ENCODE measurements at places on chromosomes 1 and 21.

GRCh38 chr1:76492752-76493430 lies 374.4 kb upstream of the ST6GALNAC5 start:
- DNase-seq = no peak

DNA sequence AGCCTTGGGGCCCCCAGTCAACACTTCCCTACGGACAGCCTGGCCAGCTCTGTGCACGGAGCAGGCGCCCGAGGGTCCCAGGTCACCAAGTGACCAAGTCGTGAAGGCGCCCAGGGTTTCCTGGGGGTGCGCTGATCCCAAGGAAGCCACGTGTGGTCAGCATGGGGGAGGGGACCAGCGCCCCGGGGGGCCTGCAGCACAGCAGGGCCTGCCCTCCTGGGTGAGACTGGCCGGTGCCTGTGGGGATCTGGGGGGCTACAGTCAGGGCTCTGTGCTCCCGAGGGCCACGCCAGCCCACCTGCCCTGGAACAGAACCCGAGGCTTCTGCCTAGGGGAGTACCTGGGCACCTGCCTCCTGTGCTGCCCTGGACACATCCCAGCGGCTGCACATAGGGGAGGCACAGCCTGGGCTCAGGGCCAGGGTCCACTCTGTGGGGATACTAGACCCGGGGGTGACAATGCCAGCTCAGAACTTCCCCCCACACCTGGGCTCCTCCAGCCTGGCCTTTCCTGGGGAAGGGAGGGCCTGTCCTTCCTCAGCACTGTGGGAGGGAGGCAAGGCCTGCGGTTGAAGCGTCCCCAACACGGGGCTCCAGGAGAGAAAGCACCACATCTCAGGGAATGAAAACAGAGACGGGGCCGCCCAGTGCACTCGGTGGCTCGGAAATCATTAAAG lies 6.2 kb upstream of the POFUT2 start:
- no peak for DNase-seq

DNA sequence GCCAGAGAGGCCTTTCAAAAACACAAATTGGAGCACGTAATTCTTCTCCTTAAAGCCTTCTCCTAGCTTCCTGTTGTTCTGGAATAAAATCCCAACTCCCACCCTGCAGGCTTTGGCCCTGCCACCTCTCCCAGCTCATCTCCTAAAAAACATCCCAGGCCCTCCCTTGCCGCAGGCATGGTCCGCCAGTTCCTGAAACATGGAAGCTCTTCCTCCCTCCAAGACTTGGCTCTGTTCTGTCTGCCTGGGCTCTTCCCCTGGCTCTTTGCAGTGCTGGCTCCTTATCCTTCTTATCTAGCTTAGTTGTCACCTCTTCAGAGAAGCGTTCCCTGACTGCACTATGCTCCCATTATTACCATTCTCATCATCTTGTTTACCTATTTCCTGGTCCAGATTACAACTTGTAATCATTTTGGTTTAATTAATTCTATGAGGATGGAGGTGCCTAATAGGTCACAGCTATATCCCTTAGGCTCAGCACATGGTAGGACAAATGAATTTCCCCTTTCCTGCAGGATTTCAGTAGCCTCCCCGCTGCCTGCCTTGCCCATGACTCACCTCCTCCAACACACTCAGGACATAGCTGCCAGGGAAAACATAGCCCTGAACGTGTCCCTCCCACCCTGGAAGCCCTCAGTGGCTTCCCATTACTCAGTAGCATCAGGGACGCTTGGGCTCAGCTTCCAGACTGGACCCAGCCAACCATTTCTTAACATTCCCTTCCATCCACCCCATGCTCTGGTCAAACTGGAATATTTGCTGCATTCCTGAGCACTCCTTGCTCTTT lies 15.7 kb upstream of the IGSF21 start:
- DNase-seq = peak; percentile 68

GRCh38 chr1:169644297-169644696 lies 14.4 kb upstream of the SELP start:
- DNase-seq = no peak

DNA sequence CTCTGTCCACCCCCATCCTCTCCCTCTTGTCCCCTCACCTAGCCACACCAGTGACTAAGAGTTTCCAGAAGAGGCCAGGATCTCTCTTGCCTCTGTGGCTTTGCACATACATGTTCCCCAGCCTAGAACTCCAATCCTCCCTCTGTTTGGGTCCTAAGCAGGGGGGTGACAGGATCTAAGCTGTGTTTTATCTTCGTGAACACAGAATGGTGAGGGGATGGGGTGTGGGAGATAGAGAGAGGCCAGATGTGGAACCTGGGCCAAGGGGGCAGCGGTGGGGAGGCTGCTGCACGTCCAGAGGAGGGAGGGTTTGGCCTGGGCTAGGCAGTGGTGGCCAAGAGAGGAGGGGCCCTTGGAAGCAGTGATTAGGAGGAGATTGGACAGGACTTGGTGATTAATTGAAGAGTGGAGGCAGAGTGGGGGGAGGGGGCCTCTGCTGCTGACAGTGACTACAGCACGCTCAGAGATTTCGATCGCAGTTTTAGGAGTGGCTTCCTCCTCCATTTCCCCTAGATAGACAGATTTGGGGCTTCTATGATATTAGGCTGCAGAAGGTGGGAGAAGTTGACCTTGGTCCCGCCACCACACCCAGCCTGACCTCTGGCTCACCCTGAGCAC lies 17.1 kb upstream of the ADGRB2 start:
- DNase-seq = no peak

DNA sequence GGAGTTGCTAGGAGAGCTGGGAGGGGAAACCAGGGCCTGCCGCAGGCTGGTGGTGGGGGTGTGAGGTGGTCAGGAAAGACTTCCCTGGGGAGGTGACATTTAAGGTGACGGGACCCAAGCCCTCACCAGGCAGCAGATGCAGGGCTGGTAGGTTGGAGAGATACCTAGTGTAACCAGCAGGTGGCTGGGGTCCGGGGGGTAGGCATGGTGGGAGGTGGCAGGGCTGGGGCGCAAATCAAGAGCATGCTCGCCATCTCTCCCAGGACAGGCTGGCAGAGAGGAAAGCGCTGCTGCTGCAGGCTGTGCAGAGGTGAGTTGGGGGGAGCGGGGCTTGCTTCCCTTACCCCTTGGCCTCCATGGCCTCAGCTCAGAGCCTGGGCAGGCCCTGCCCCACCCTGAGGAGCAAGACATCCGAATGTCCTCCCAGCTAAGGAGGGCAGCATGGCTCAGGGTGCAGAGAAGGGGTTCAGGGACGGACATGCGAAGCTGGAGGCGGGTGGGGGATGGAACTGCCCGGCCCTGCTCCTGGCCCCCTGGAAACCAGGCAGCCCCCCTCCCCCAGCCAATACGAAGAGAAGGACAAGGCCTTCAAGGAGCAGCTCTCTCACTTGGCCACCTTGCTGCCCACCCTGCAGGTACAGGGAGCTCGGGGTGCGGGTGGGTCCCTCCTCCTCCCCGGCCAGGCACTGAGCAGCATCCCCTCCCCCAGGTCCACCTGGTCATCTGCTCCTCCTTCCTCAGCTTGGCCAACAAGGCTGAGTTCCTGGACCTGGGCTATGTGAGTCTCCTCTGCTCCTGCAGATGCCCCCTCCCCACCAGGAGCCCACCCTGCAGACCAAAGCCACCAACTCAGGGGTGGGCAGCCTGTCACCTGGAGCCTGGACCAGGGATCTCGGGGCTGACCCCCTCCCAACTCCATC lies 4.0 kb downstream of the RNF207 start:
- DNase-seq = no peak

DNA sequence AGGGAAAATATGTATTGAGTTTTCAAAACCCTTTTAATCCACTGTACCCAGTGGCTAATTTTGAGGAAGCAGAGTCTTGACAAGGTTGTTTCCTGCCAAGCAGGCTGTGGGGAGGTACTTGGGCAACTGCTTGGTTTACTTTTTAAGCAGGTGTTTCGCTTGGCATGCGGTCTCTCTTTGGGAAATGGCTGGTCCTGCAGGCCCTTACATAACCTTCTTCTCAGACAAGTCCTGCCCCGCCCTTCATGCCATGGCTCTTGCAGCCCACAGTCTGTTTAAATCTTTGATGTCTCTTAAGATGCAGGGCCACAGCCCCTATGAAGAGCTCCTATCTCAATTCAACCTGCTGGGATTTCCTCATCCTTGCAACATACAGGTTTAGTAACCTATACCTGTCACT lies 36.0 kb upstream of the ABCD3 start:
- DNase-seq = no peak

- no peak for DNase-seq
These were observed 560.7 kb downstream of the LRRIQ3 start for GRCh38 chr1:73637264-73637663.

- no peak for DNase-seq
These were observed 2.7 kb upstream of the PLEKHO1 start for GRCh38 chr1:150146849-150147542.

DNA sequence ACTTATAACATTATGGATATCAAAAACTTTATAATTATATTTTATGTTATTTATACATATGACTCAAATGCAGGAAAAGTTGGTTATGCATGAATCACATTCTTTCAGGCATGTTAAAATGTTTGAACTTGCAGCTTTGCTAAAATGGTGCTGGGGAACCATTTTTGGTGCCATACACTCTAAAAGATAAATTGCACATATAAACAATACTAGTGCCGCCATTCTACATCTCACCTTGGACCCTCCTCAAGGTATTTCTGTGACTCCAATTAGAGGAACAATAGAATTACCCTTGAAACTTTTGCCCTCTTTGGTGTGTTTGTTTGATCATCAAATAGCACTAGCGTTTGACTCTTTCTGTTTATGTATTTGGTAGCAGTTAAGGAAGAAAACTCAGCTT lies 997 bp downstream of the PRKACB start:
- DNase-seq = no peak

GRCh38 chr21:38249256-38249655 lies 7.5 kb upstream of the KCNJ15 start:
- no peak for DNase-seq

DNA sequence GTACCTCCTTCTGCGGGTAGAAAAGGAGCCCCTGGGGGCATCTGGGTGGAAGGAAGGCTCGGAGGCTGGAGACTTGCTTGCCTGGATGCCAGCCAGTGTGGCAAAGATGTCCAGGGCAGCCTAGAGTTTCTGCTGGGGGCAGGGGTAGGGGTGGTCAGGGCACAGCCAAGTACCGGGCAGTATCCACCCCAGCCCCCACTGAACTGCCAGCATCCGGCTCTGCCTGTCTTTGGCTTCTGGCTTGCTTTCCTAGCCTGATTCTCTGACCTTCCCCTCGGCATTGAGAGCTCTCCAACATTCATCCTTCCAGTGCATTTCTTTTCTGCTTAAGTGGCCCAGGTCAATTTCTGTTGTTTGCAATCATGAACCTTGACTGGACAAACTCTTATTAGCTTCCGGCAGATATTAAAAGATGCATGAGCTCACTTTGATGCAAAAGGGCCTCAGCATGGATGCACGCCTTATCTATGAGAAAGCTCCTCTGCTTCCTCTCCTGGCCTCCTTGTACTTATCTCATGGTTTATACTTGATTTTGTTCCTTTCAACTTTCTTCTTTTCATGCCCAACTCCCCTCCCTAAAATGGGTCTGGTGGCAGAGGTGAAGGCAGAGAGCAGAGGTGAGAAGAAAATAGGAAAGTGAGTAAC lies 116.9 kb downstream of the HLCS start:
- no peak for DNase-seq

GRCh38 chr21:19553919-19554615 lies 1150.5 kb upstream of the TMPRSS15 start:
- DNase-seq = no peak

GRCh38 chr1:115114308-115114707 lies 25.0 kb upstream of the TSPAN2 start:
- peak; percentile 41 for DNase-seq

DNA sequence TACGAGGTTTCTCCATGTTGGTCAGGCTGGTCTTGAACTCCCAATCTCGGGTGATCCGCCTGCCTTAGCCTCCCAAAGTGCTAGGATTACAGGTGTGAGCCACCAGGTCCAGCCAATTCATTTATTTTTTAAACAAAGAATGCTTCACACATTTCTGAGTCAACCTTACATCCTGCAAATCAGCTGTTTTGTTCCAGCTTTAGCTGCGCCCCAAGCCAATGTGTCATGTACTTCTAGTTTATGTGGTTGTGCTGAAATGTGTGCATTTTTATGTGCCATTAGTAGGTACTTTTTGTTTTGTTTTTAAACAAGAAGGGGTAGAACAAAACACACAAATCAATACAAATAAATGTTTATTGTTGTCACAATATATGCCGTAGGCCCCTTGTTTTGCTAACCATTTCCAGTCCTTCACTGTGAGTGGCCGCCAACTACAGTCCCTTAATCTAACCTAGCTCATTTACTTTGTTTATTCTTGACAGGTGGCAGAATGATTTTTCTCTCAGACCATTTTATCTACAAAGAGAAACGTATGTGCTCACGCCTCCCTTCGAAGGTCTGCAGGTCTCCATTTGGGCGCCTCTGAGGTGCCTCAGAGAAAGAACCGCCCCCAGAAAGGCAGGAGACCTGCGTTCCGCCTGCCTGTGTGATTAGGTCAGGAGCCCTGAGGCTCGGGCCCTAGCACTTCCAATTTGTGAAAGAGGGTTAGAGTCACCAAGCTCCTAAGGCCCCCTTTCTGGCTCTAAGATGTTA lies 2.8 kb upstream of the CASQ2 start:
- peak; percentile 27 for DNase-seq

DNA sequence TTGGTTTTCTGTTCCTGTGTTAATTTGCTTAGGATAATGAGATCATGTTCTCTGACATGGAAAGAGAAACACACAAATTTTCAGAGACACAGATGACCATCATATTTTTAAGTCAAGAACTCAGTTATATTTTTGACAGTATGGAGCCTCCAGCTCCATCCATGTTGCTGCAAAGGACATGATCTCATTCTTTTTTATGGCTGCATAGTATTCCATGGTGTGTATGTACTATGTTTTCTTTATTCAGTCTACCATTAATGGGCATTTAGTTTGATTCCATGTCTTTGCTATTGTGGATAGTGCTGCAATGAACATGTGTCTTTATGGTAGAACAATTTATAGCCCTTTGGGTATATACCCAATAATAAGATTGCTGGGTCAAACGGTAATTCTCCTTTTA lies 47.0 kb downstream of the DDR2 start:
- DNase-seq = no peak

DNA sequence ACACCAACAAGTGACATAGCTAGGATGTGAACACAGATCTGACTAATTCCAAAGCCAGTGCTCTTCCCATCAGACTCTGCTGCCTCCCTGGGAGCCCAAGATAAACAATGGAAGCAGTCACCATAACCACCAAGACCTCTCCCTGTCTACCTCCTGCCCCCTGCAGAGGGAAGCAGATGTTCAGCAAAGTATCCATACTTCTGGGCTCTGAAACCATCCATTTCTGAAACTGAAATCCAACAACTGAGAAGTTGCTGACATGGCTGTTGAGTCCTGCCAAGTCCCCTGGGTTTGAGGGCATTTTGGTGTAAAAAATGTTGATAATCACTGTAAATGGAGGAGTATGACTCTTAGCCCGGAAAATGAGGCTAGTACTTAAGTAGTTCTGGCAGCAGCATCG lies 102.1 kb downstream of the TYW3 start:
- peak; percentile 76 for DNase-seq

DNA sequence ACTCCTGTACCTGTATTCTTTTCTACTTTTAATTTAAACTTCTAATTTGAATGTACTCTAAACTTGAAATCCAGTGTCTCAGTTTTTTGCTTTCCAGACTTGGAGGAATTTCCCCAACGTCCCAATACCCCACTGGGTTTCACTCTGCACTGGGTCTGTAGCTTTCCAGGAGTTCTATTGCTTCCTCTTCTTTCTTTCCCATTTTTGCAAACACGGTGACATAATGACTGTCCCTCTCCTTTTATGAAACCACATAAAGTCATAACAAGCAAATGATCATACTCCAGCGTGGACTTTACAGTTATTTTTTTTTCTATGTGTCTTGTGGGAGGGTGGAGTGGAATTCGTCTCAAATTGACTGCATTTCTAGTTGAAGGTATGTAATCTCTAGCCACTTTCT lies 97.1 kb downstream of the FASLG start:
- DNase-seq = no peak

All from HT1080 (cell line).